ENCODE measurements at places on chromosomes 6 and 20.

DNA sequence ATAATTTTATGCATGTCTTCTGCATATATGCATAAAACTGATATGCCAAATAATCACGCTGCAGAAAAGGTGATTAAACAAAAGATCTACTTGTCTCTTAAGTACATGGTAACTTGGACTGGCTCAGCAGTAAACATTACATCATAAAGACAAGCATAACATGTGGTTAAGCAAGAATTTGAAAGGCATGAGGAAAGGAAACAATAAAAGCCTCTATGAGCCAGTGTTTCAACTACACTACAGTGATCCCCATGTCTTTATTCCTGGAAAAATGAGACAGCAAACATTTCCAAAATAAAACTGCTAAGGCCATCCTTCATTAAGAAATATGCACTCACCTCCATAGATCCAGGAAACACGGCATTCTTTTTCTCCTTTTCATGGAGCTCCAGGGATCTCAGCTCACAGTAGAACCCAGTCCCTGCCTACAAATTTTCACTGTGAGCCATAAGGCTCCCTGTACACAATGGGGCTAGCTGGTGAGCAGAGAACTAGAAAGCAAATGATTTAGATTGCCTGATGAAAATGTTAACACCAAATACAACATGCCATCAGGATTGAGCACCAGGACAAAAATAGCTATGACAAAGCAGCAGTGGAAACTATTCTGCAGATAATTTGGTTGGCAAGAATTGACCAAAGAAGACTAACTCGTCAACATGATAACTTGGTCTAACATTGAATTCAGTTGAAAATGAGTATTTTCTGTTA, 156.1 kb downstream of the COL21A1 start:
- DNase-seq = no peak

- DNase-seq = no peak
Observed at GRCh38 chr6:67768972-67769371, 866.1 kb upstream of the ADGRB3 start.

DNA sequence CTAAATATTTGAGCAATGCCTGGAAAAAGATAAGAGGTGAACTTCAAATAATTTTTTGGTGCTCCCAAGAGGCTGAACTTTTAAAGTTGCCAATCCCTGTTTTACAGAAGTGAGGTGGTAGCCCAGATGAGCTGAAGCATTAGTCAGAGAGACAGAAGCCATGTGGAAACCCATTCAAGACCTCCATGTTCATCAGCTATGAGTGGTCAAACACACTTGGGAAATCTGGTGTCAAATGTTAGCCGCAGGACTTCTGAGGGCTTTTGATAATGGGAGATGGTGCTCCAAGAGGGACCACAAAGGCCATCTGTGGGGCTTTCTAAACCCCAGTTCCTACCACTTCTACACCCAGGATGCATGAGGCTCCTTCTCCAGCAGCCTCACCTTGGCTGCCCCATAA, 77.5 kb upstream of the MRPS10 start:
- no peak for DNase-seq

DNA sequence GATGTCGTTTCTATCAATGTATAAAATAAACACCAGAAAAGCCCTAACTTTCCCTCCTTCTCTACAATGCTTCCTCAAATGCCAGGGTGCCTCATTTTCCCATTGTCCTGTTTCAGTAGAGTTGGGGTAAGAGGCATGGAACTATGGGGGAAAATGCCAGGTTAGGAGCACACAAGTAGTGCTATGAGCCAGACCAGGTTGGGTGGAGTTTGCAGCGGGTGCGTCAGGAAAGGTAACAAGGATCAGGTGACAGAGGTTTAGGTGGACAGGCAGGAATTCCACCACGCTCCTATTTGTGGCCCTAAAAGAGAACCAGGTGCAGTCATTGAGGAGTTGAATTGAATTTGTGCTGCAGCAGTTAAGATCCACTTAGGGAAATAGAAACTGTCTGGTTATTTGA, 36.5 kb downstream of the SYTL3 start:
- no peak for DNase-seq

GRCh38 chr6:163773646-163774045, 359.1 kb downstream of the QKI start:
- no peak for DNase-seq

All from T-helper 17 cell (primary cell).